ENCODE measurements at places on chromosomes 2 and 18.

DNA sequence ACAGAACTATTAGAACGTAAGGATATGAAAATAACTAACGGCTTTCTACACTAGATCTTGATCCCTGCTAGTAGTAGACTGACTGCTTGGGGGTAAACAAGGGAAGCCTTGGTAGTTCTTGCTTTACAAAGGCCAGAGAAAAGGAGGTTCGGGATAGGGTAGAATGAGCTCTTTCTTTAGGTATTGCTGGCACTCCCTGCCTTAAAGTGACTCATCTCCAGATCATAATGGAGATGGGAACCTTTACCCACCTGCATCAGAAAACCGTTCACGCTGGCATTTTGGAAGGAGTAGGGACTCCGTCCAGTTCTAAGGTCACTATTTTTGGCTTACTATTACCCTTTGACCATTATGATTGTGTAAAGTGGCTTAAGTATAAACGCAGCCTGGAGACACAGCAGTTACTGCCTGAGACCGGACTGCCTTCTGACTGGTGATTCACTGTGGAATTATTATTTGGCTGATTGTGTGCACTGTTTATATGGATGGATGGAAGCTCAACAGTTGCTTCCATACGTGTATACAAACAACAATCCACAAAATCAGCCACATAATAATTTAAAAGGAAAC is 482.5 kb downstream of the STK39 start:
- no peak for DNase-seq

DNA sequence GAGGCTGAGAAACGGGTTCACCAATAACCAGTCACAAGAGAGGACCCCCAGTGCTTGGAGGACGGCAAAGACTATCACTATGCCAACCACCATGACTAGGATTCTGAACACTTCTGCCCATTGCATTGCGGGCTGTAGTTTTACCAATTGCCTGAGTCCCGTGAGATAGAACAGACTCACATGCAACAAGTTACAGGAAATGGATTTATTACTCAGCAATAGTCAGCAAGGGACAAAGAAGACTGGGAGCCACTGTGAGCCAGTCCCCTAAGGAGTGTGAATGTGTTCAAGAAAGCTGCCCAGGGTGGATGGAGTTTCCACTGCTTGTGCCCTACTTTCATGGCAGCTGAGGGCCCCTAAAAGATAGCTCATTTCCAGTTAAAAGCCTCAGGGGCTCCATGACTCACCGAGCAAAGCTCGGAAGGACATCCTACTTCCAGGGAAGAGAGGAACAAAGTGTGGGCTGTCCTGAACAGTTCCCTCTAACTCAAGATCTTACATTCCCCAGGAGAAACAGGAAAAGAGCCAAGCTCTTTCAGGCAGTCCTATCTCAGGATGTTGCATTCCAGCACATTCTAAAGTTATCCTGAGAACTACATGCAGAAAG is 54.4 kb downstream of the SLC4A3 start:
- DNase-seq = no peak

GRCh38 chr2:157442191-157442590 is 1.7 kb downstream of the CYTIP start:
- DNase-seq = no peak

DNA sequence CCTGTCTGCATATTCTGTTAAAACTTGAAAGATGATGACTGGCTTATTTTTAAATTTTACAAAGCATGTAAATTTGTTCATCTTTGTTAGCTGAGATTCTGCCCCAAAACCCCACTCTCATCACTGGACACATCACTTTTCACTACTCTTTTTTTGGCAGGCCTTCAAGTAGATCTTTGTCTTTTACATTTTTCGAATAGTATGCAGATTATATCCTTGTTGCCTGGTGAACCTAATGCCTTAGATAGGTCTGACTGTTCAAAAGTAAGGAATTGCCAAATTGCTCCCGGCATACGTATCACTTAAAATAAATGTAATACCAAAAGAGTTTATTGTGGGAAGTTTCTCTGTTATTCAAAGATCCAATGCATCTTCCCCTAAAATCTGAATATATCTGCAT is 303.3 kb downstream of the XIRP2 start:
- DNase-seq = no peak

DNA sequence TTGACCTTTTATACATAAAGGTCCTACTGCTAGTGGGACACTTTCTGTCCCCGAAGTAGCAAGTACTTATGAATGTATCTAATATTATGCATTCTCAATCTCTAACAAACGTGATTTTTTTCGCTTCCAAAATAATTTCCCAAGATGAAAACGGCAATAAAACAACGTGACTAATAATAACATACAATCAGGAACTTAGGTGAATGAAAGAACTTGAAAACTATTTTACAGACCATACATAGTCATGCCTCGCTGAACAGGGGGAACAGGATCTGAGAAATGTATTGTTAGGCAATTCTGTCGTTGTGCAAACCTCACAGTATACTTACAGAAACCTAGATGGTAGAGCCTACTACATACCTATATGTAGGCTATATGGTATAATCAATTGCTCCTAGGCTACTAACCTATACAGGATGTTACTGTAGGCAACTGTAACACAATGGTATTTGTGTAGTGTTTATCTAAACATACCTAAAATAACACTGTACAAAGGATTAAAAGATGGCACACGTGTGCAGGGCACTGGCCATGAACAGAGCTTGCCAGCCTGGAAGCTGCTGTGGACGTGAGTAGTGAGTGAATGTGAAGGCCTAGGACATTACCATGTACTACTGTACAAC is 2.5 kb downstream of the RTN4 start:
- no peak for DNase-seq

- no peak for DNase-seq
These were observed 600.6 kb downstream of the RNF144A start for GRCh38 chr2:7517851-7518250.

- DNase-seq = no peak
These were observed 95.5 kb downstream of the MTCL1 start for GRCh38 chr18:8800876-8801262.

DNA sequence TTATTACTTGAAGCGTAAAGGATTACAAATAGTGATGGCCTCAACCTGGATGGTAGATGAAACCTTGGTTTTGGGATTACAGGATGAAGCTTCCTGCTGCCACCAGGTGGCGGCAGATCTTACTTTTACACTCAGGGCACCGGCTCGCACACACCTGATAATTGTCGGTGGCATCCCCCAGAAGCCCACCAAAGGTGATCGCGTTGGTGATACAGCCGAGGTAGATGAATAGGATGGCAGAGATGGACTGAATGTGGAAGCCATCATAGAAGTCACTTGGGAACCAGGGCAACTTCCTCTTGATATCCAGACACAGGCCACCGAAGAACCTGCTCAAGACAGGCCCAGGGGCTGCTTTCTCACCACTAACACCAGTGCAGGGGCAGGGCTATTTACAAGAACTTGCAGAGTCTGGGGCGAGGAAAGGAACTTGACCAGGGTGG is 51.8 kb downstream of the MTHFD2 start:
- no peak for DNase-seq

DNA sequence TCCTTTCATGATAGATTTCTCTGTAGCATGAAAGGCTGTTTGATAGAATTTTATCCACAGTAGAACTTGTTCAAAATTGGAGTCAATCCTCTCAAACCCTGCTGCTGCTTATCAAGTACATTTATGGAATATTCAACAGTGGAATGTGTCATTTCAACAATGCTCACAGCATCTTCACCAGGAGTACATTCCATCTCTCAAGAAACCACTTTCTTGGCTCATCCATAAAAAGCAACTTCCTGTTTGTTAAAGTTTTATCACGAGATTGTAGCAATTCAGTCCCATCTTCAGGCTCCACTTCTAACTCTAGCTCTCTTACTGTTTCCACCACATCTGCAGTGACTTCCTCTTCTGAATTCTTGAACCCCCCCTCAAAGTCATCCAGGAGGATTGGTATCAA is 29.4 kb downstream of the PDCL3 start:
- DNase-seq = no peak

DNA sequence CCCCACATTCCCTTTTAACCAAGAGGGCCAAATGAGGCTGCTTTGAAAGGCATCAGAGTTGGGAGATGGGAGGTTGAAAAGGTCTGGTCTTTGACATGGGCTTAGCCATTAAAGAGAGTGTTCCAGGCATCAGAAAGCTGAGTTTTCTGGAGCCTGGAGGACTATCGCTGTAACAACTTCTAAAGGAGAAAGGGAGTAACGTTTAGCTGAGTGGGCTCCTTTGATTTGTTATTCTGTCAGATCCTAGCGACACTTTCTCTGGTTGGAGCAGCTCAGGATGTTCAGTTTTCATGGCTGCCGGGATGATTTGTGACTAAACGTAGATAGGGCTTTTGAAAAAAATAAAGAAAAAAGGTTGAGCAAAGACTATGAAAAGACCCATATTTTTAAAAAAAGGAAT is 346.6 kb downstream of the THSD7B start:
- DNase-seq = no peak

GRCh38 chr2:100929147-100929546 is 72.9 kb upstream of the RPL31 start:
- no peak for DNase-seq

Data from sciatic nerve (tissue), 2 donors.